ENCODE measurements at places on chromosomes 3 and 15. TPM values are rescaled to one million over a fixed set of nuclear protein-coding genes. Genes with fewer than 3 reads are reported as not detected.

Gene EPHB1
- 8.1 TPM for total RNA-seq

Gene PP2D1
- not detected for total RNA-seq

Gene DRD3
- total RNA-seq: not detected

Gene ITIH1
- not detected for total RNA-seq

Gene TERC
- 3.1 TPM for total RNA-seq

All from T-helper 1 cell treated with Interleukin-12 subunit alpha and Interleukin-12 subunit beta and Interleukin-4 antibody, amounts not matched to agents 30 ng/mL and 1 ng/mL, for 36 hours (primary cell).